ENCODE measurements at places on chromosomes 11 and 22. TPM values are rescaled to one million over a fixed set of nuclear protein-coding genes. Genes with fewer than 3 reads are reported as not detected.

Gene FBLN1
- total RNA-seq, result 7.7 TPM

Gene H19
- 0.33 TPM for total RNA-seq

Gene BTG4
- 0.36 TPM for total RNA-seq

Gene GSTT2B
- 2.6 TPM for total RNA-seq

Gene OR52A1
- not detected for total RNA-seq

Gene CFAP300
- total RNA-seq, result 0.67 TPM

Gene OR2AG1
- not detected for total RNA-seq

Gene PRDX5
- total RNA-seq, result 214 TPM

Gene OR52N4
- not detected for total RNA-seq

Gene DLG2
- total RNA-seq, result 1.7 TPM

Gene KIRREL3
- not detected for total RNA-seq

Gene SERPING1
- total RNA-seq, result 8.3 TPM

Gene MEI1
- 0.46 TPM for total RNA-seq

Gene RFPL1
- total RNA-seq, result not detected

Data from melanocyte of skin (primary cell).